ENCODE measurements at places on chromosomes 12 and 14.

- no peak for DNase-seq
Measured at GRCh38 chr12:97639702-97640101, 177.1 kb downstream of the RMST start.

- no peak for DNase-seq
Measured at GRCh38 chr12:98343002-98343567, 172.3 kb upstream of the TMPO start.

DNA sequence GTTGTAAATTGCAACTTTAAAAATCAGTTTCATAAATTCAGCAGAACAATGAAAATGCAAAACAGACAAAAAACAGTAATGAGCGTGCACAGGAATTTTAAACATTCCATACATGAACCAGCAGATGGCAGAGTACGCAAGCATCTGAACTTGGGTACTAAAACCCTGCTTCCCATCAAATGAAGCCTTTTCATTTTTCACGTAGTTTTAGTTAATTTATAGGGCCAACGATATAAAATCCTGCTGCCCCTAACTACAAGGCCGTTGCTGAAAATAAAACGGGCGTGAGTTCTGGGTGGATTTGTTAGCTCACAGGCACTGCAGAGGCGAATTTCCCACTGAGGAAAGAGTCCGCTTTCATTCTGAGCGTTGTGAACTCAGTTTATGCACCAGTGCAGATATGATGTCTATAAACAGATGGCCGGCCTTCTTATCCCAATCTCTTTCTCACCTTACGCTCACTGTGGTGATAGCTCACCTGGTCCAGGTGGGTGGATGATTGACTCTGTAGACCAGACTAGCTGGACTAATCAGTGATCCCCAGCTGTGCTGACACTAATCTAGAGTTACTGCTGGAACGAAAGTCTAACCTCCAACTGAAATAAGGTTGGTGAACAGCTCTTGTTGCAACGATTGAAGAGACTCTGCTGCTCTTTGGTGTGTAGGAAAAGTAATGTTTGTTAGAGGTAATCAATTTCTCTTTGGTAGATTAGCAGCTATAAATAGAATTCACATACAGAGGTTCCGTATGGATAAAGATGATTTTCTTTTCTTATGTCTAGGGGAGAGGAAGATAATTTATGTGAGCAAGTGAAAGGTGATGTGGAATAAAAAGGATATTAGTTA is 89.2 kb downstream of the PDZRN4 start:
- DNase-seq: no peak

GRCh38 chr12:105554223-105554678 is 223.8 kb downstream of the C12orf75 start:
- no peak for DNase-seq

DNA sequence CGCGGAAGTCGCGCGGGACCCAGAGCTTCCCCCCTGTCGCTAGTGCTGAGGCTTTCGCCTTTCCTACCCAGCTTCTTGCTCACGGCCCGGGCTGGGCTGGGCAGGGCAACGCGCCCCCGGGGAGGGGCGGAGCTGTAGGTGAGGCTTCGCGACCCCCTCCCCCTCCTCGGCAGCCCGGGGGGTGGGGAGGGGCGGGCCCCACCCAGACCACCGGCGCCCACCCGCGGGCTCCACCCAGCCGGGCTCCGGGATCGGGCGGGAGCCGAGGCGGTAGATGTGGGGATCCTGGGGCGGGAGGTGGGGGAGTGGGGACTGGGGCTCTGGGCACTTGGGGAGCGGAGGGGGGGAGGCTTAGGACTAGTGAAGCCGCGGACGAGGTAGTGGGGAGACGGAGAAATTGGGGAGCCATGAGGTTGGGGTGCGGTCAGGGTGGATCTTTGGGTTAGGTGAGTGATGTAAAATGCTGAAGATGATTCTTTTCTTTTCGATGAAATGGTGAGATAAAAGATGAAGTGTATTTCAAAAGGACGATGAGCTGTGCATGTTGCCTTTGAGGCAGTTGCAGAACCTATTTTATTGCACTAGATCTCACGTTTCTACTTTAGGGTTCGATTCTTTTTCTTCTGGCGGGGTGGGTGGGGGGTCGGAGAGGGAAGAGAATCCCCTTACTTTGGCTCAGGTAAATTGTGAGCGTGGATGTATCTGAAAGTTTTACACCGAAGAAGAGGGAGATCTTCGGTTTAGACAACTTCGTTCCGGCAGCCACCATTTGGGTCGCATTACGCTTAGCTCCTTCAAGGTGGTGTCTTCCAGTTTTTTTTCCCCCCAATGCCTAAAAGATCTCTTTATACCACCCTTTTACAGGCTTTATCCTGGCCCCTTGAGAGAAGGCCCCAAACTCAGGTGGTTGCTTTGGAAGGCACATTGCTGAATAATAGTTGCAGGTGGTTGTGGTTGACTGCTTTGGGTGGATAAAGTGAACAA is 619 bp downstream of the ERC1 start:
- DNase-seq: peak; percentile 2

DNA sequence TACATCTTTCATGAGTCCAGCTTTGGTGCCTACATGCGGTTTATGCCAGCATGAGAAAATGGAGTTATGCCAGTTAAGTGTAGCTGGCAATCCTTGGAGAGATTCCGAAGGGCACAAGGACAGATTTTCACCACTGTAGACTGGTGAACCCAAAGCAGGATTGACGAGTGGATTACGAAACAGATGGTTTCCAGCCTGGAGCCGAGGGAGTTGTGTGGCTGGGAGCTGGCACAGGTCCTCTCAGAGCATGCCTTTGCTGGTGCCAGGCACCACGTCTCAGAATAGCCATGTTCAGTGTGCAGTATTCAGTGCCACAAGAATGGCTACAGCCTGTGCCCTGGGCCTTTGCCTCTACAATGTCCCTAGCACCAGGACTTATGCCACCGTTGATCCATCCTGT is 13.2 kb downstream of the KCNH3 start:
- DNase-seq: no peak

DNA sequence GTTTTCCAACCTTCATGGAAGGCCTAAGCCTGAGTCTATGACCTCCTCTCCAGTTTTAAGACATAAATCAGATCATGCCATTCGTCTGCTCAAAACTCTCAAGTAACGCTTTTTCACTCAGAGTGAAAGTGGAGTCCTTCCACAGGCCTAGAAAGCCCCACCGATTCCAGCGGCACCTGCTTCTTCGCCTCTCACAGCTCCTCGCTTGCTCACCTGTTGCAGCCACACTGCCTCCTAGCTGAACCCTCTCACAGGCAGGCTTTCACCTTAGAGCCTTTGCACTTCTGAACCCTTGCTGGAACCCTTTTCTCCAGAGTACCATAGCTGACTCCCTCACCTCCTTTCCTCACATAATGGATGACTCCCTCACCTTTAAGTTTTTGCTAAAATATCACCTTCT is 301.1 kb downstream of the ZFP36L1 start:
- no peak for DNase-seq

DNA sequence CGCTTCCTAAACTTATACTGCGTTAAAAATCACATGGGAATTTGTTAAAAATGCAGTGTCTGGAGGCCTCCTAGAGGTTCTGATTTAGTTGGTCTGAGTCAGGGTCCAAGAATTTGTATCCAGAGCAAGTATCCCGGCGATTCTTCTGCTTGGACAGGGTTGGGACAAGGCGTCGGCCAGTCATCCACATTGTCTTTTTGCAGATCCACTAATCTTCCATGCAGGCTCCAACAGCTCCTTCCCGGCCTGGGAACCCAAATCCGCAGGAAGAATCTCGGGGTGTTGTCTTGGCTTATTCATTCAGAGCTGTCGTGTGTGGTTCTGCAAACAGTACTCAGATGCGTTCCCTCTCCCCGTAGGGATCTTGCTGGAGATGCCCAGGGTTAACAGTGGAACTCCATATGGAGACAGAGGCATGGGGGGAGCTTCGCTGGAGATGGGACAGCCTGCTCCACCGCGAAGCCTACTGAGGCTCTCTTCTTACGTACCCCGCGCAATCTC is 25.3 kb downstream of the GPRC5D start:
- DNase-seq: no peak

GRCh38 chr12:34287986-34288962 is 266.0 kb downstream of the ALG10 start:
- DNase-seq: no peak

- no peak for DNase-seq
Measured at GRCh38 chr14:64461221-64461620, 4.1 kb upstream of the AKAP5 start.

DNA sequence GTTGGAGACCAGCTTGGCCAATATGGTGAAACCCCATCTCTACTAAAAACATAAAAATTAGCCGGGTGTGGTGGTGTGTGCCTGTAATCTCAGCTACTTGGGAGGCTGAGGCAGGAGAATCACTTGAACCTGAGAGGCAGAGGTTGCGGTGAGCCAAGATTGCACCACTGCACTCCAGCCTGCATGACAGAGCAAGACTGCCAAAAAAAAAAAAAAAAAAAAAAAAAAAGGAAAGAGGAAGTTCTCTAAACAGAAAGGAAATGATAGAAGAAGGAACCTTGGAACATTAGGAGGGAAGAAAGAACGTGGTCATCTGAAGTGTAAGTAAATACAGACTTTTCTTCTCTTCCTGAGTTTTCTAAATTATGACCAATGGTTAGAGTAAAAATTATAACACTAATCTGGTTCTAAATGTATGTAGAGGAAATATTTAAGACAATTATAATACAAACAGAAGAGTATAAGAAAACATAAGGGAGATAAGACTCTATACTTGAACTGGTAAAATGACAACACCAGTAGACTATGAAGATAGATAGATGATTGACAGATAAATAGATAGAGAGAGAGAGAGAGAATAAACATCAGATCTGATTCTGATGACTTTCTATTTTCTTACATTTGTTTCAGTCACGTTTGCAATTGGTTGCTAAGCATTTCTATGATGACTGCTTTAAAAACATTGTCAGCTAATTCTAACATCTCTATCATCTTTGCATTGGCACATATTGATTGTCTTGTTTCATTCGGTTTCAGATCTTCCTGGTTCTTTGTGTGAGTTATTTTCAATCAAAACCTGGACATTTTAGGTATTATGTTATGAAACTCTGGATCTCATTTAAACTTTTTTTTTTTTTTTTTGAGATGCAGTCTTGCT is 12.9 kb upstream of the CORO1C start:
- no peak for DNase-seq

DNA sequence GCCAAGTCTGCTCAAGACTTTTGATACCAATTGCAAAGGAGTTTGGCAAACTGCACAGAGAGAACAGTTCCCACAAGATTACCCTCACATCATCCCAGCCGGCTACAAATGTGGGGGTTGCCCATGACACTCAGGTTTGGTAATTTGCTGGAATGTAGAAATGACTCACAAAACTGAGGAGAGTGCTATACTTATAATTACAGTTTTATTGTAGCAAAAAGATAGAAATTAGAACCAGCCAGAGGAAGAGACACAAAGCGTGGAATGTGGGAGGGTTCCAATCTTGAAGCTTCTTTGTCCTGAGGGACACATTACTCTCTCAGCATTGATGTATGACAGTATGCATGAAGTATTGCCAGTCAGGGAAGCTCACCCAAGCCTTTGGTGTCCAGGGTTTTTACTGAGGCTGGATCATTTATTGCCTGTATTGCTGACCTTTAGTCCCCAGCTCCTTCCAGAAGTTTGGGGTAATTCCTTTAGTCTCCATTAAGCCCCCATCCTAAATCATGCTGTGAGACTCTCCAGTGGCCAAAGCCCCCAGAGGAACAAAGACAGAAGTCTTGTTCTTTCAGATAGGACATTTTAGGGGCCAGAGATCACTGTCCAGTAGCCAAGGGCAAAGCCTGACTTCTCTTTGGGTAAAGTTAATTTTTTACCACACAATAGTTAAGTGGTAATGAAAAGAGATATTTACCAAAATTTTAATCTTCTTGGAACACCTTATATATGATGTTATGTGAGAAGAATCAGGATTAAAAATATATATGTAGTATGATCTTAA is 9.9 kb downstream of the TBK1 start:
- no peak for DNase-seq

- no peak for DNase-seq
Measured at GRCh38 chr12:93221841-93222240, 155.9 kb upstream of the NUDT4 start.

DNA sequence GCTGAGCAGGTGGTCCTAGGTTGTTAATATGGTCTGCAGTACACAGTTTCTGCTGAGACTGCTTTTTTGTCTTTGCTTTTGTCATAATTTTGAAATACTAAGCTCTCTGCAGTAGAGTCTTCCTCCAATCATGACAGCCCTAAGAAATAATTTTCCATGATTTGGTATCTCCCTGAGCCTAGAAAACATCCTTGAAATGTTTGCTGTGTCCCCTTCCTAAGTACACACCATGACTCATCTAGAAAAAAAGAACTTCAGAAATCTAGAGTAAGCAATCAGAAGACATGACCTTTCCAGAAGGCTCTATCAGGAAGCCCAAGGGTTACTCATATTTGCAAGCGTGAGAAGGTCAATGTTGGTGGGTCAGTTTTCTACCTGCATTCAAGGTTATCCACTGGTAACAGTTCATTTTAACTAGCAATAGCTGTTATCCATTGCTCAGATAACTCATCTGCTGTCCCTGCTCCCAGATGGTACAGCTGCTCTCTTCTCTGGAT is 16.4 kb downstream of the DAD1 start:
- DNase-seq: no peak

DNA sequence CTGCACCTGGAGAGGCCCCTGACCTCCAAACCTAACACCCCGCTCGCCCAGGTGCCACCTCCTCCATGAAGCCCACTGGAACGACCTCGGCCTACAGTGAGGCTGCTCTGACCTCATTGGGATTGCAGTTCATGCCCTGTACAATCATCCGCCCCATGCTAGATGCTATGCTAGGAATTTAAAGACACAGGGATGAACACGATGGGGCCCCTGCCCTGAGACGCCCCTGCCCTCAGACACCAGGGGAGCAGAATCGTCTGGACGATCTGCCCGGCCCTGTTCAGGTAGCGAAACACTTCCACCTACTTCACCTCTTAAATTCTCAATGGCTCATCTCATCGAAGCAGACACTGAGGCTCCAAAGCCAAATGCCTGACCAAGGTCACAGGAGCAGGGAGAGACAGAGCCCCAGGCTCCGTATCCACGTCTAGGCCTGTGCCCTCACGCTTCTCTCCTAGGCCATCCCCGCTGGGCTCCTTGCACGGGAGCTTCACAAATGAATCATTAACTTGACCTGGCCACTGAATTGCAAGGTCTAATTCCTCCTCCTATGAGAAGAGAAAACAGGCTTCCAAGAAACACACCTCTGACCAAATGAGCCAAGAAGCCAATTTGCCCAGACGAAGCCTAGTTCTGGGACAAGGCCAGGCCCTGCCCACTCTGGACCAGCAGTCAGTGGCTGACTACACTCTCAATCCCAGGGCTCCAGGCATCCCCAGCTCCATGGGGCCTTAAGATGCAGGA is 35.2 kb downstream of the SCARB1 start:
- no peak for DNase-seq

DNA sequence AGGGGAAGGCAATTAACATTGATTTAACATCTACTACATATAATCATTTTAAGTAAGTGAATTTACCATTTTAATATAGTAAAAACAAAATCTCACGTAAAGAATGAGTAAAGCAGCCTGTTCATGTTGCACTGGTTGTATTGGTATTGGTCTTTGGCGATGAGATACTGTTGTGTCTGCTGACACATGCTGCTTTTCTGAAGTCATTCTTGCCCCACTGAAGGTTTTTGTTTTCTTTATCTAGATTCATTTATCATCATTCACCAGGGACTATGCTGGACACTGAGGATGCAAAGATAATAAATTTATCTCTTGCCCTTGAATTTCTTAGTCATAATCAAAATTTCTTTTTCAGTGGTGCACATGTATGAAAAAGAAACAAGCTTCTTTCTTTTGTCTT is 246.2 kb upstream of the NPAS3 start:
- no peak for DNase-seq

- DNase-seq: no peak
Measured at GRCh38 chr12:73731658-73732057, 806.0 kb upstream of the ATXN7L3B start.

GRCh38 chr12:7017870-7018349 is 366 bp downstream of the LPCAT3 start:
- DNase-seq: no peak

- no peak for DNase-seq
Measured at GRCh38 chr12:20507711-20508110, 139.4 kb downstream of the PDE3A start.

Data from activated naive CD4-positive, alpha-beta T cell treated with Interleukin-2 at 50 U/mL for 16 hours (primary cell).